MG63 (cell line): ENCODE measurements at places on chromosomes 13 and 19. TPM values are rescaled to one million over a fixed set of nuclear protein-coding genes. Genes with fewer than 3 reads are reported as not detected.

ADGRE2 gene
- not detected in 2 replicates for total RNA-seq

CEBPA gene
- 4.2 and 4.5 TPM in 2 replicates for total RNA-seq

ZNF416 gene
- total RNA-seq: 7.7 and 9.1 TPM in 2 replicates

CKM gene
- total RNA-seq: not detected in 2 replicates

FFAR1 gene
- not detected in 2 replicates for total RNA-seq

TNPO2 gene
- total RNA-seq: 83.5 and 84.5 TPM in 2 replicates

ZNF556 gene
- total RNA-seq: 0.07 and 0.13 TPM in 2 replicates

GZMM gene
- total RNA-seq: not detected in 2 replicates

IL12RB1 gene
- not detected in 2 replicates for total RNA-seq

PSG3 gene
- not detected in 2 replicates for total RNA-seq

ZNF132 gene
- not detected in 2 replicates for total RNA-seq

NAA16 gene
- total RNA-seq: 6.9 and 7.1 TPM in 2 replicates

RPS19 gene
- 1,133 and 2,559 TPM in 2 replicates for total RNA-seq

DKKL1 gene
- total RNA-seq: not detected in 2 replicates

PTPRS gene
- 24.1 and 30.6 TPM in 2 replicates for total RNA-seq

RUBCNL gene
- not detected in 2 replicates for total RNA-seq

ANKLE1 gene
- total RNA-seq: 0.10 and 0.46 TPM in 2 replicates

EVI5L gene
- 21.4 and 31.0 TPM in 2 replicates for total RNA-seq

KRTDAP gene
- not detected in 2 replicates for total RNA-seq

PCDH8 gene
- not detected in 2 replicates for total RNA-seq

SCN1B gene
- 0.86 and 2.3 TPM in 2 replicates for total RNA-seq

SCGB2B2 gene
- total RNA-seq: not detected in 2 replicates
